Fibroblast of villous mesenchyme (primary cell): ENCODE measurements at places on chromosomes 16 and 17.

- no peak for DNase-seq
Measured at GRCh38 chr17:5874486-5874885, 195.7 kb upstream of the WSCD1 start.

GRCh38 chr17:40129498-40129897, 7.7 kb downstream of the MSL1 start:
- DNase-seq: no peak

DNA sequence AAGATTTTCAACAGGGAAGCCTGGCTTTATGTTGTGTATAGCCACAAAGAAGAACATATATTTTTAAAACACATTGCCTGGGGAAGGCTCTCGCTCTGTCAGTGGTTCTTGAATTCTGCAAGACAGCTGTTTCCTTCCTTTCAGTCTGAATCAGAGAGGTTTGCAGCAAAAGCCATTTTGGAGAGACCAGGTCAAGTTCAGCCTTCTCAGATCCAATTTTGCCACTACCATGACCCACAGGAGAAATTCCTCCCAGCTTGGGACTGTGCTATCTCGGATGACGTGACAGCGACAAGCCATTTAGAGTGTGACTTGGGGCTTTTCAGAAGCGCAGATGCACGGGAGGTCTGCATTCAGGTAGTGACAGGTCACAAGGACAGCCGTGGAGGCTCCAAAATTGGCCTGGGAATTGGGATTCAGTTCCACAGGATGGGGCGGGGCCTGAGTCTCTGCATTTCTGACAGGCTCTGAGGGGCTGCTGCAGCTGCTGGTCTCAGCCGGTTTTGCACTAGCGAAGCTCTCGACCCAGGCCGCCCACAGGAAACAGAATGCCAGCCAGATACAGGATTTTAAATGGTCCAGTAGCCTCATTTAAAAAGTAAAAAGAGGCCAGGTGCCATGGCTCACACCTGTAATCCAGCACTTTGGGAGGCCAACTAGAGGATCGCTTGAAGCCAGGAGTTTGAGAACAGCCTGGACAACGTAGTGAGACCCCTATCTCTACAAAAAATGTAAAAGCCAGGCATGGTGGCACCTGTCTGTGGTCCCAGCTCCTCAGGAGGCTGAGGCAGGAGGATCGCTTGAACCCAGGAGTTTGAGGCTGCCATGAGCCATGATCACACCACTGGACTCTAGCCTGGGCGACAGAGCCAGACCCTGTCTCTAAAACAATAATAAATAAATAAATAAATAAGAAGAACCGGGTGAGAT, 196.6 kb upstream of the CIBAR2 start:
- no peak for DNase-seq

- no peak for DNase-seq
Measured at GRCh38 chr16:31188450-31189411, 8.8 kb downstream of the FUS start.

DNA sequence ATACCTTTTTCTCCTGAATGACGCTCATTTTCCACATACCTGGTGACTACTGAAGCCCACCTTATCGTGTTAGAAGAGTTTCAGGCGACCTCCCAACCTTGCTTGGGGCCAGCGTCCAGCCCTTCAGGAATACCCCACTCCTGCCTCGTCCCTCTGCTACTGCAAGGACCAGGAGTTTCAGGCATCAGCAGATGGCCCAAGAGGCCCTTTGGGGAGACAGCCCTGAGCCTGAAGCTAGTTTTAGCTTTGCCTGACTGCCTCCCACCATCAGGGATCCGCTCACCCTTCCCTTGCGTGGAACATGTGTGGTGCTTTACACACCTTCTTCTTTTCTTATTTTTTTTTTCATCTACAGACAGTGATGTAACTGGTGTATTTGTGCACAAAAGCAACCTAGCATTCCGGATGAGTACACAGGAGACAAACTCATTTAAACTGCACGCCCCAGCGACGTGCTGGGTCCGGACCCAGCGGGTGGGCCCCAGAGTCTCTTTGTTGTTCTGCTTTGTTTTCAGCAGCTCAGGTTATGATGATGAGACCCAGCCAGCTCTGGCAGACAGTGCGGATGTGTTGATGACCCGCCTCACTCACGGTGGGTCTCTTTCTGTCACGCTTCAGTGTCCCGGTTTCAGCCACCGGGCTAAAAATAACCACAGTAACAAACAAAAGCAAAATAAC, 242.4 kb downstream of the C16orf95 start:
- DNase-seq: no peak

GRCh38 chr17:77374170-77374936, 233.6 kb downstream of the SEC14L1 start:
- DNase-seq: peak; percentile 92

- DNase-seq: no peak
Measured at GRCh38 chr17:79095345-79096055, 20.9 kb downstream of the ENGASE start.

DNA sequence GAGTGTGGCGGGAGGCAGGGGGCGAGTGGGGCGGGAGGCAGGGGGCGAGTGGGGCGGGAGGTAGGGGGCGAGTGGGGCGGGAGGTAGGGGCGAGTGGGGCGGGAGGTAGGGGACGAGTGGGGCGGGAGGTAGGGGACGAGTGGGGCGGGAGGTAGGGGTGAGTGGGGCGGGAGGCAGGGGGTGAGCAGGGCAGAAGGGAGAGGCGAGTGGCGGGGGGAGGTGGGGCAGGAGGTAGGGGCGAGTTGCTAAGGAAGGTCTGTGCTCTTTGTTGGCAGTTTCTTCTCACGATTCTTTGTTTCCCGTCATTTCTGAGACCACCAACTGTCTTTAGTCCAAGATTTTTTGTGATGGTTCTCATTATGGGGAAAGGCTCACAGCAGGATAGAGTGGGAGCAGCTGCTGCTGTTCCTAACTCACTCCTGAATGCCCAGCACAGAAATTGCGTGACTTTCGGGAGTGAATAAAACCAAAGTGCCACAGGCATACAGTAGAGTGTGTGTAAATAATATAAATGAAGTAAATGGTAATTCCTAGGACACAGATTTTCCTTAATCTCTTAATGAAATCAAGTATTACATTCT, 44.7 kb downstream of the COG7 start:
- DNase-seq: no peak

GRCh38 chr16:25107466-25107792, 4.1 kb upstream of the LCMT1 start:
- DNase-seq: no peak

GRCh38 chr16:10835281-10835931, 16.8 kb upstream of the TVP23A start:
- no peak for DNase-seq

GRCh38 chr16:81686391-81687130, 92.5 kb upstream of the PLCG2 start:
- DNase-seq: no peak

- peak; percentile 83 for DNase-seq
Measured at GRCh38 chr17:69733171-69734012, 318.9 kb downstream of the MAP2K6 start.

GRCh38 chr17:16886655-16887322, 85.1 kb downstream of the TNFRSF13B start:
- DNase-seq: no peak

- DNase-seq: no peak
Measured at GRCh38 chr17:48615047-48615962, at the start of gene HOXB8. TSS of gene HOXB8 (minus strand) at chr17:48615292. CDS start at chr17:48614704, 588 bp downstream.

DNA sequence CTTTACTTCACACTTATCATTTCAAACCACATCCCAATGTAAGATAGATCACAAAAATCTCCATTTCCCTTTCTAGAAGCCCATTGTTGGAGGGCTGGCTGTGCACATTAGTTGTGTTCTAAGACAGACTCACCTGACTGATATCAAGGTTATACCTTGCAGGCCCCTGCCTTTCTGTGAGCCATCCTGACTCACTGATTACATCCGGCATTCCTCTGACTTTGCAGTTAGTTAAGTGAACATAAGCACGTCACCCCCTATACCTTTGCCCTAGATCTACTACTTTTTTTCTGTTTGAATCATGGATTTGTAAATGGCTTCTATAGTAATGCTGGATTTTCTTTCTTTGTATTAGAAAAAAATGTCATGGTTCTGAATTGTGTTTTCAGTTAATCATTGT, 78.3 kb downstream of the TANGO6 start:
- DNase-seq: no peak

DNA sequence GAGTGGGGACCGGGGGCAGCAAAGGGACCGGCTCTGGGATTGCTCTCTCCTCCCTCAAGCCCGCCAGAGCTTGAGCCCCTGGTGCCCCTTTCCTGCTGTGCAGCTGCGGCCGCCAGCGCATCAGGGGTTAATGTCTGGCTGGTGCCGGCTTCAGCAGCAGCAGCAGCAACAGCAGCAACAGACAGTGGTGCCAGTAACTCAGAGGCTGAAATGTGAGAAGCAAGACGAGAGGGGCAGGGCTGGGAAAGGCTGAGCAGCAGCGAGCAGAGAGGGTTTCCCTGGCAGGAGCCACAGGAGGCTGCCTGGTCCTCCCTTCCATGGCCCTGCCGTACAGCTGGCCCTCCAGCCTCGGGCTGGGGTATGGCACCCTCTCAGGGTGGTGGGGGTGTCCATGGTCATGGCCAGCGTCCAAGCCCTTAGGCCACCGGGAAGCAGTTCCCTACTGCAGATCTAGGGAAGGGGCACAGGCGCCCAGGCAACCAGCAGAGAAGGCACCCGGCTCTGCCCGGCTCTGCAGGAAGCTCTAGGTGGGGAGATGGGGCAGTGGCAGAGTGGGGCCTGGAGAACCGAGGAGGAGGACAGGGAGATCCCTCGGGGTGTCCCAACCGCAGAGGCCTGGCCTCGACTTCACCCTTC, 21.1 kb upstream of the TFAP4 start:
- DNase-seq: peak; percentile 84

DNA sequence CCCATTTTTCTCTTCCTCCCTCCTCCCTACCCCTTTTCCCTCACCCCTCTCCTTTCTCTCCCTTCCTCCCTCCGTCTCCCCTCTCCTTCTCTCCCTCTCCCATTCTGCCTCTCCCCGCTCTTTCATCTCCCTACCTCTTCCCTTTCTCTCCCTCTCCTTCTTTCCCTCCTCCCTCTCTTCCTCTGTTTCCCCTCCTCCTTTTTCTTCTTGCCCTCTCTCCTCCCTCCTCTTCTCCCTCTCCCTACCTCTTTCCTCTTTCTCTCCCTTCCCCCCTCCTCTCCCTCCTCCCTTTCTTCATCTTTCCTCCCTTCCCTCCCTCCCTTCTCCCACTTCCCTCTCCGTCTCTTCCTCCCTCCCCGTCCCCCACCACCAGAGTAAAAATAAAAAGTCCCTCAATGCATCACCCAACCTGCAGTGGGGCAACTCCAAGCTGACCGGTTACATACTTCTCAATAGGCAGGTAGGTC, 10.4 kb downstream of the CHD9NB start:
- no peak for DNase-seq

DNA sequence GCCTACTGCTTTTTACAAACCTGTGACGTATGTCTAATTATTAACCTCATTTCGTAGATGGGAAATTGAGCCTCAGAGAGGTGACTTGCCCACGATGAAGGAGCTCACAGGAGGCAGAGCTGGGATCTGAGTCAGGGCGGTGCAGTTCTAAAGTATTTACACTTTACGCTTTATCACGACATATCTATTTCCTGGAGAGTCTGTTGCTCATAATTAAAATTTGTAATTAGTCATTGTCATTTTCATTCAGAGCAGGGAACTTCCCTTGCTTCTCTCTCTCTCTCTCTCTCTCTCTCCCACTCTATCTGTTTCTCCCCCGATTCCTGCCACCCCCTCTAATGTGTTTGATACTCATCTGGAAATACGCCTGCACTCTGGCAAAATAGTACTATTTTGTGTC, 5.9 kb downstream of the SLC5A11 start:
- peak; percentile 19 for DNase-seq

GRCh38 chr17:80395402-80396151, 19.4 kb upstream of the ENDOV start:
- no peak for DNase-seq

- no peak for DNase-seq
Measured at GRCh38 chr16:48052731-48053417, 102.9 kb downstream of the ABCC12 start.

GRCh38 chr17:50199803-50200456, 1.5 kb downstream of the COL1A1 start:
- DNase-seq: peak; percentile 97

DNA sequence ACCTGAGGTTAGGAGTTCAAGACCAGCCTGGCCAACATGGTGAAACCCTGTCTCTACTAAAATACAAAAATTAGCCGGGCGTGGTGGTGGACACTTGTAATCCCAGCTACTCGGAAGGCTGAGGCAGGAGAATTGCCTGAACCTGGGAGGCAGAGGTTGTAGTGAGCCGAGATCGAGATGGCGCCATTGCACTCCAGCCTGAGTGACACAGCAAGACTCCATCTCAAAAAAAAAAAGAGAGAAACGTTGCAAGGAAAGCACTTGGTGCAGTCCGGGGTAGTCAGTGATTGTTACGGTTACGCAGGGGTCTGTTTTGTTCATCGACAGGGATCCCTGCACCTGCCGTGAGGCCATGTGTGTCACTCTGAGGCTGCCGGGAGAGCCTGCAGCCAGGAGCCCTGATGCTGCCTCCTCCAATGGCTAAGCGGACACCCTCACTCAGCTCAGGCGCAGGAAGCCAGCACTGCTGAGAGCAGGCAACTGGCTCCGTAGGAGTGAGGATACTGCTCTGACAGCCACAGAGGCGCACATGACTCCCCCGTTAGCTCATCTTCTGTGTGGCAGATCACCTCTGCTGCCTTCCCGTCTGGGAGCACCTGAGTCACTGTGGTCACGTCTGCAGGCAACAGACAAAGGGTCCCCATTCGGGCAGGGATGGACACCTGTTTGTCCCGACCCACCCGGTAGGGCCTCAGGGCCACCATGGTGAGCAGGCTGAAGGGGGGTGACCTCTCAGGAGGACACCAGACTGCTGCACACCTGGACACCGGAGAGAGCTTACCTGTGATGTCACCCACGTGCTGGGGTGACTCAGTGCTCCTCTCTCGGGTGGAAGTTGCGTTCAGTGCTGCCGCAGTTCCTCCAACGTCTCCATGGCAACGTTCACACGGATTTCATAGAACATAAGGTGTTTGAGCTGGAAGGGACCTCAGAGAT, 5.2 kb upstream of the RAB26 start:
- DNase-seq: no peak

DNA sequence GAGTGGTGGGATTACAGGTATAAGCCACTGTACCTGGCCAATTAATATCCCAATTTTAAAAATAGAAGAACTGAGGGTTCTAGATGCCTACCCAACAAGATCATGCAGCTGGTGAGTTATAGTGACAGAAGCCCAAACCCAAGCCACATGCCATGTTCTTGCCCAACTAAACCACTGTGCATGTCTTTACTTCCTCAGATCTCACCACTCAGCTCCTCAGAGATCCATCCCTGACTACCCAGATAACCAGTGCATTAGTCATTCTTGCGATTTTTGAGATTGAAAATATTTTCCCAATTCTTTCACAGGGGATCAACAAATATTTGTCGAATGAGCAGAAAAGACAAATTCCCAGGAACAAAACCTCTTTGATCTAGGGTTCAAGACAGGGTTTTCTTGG, 303.1 kb downstream of the CBLN1 start:
- DNase-seq: no peak

GRCh38 chr17:43328650-43329049, 70.1 kb upstream of the ARL4D start:
- DNase-seq: peak; percentile 44

GRCh38 chr17:37197336-37197735, 178.4 kb upstream of the C17orf78 start:
- DNase-seq: no peak

GRCh38 chr16:22787466-22788192, 26.3 kb upstream of the HS3ST2 start:
- DNase-seq: peak; percentile 1

- no peak for DNase-seq
Measured at GRCh38 chr17:65918916-65919315, 273.0 kb downstream of the CEP112 start.
